ENCODE measurements at places on chromosomes 13 and 19. TPM values are rescaled to one million over a fixed set of nuclear protein-coding genes. Genes with fewer than 3 reads are reported as not detected.
A peak's percentile ranks its signal among the peaks of the same experiment; 100 is the strongest.

DNA sequence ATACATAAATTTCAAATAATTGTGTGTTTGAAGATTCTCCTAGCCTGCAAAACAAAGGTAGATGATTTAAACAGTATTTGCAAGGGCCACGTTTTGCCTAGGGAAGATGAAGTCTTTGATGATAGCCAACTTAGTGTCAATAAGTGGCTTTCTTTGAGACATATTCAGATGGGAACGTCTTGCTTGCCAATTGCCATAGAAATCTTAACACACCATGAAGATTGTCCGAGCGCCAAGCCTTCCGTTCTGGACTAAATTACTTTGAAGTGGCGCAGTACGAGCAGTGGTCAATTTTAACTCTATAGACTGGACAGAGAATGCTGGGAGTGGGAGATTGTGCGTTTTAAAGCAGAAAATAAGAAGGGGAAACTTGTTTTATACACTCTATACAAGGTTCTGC lies 9.9 kb downstream of the ZIC5 start:
- no peak overlapping the region for H3K4me3 ChIP-seq
- peaks cover 95% of the 10 kb centered on the region for H3K27me3 ChIP-seq
- peaks cover 15% of the 10 kb centered on the region for H3K4me1 ChIP-seq
- no peak overlapping the region for H3K27ac ChIP-seq
- no peaks in the 10 kb centered on the region for H3K36me3 ChIP-seq
- DNase-seq, result no peak

NBEA gene
- 12.3 TPM for total RNA-seq

DNA sequence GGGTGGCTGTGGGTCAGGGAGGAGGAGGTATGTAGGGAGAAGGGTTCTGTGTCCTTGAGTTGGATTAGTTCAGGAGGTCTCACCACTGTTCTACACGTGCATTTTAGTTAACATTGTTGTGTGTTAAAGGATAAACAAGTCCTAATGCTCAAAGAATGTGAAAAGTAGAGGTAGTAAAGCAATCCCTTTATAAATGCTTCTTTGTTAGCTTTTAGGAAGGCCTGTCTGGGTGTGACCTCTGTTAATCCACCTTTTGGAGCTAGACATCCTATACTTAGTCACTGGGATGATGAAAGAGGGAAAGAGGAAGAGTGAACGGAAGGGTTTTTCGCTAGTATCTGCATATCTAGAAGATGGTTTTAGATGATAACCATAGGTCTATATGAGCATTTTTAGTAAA lies 42.2 kb upstream of the FLT1 start:
- DNase-seq, result no peak
- H3K27me3 ChIP-seq, result peaks cover 10% of the 10 kb centered on the region
- no peak overlapping the region for H3K4me3 ChIP-seq
- no peaks in the 10 kb centered on the region for H3K4me1 ChIP-seq

GRCh38 chr19:8489561-8490394 lies 12.7 kb downstream of the PRAM1 start:
- DNase-seq, result no peak
- H3K27me3 ChIP-seq, result no peaks in the 10 kb centered on the region
- H3K27ac ChIP-seq, result no peak overlapping the region
- no peaks in the 10 kb centered on the region for H3K36me3 ChIP-seq
- H3K4me3 ChIP-seq, result no peak overlapping the region
- H3K4me1 ChIP-seq, result no peaks in the 10 kb centered on the region

- peaks cover 14% of the 10 kb centered on the region for H3K4me1 ChIP-seq
- peak overlapping the region; percentile 81 for H3K4me3 ChIP-seq
- no peaks in the 10 kb centered on the region for H3K27me3 ChIP-seq
- no peak overlapping the region for H3K27ac ChIP-seq
- DNase-seq, result no peak
- no peaks in the 10 kb centered on the region for H3K36me3 ChIP-seq
Observed at GRCh38 chr19:42422092-42422900, 4.9 kb downstream of the LIPE start.

DNA sequence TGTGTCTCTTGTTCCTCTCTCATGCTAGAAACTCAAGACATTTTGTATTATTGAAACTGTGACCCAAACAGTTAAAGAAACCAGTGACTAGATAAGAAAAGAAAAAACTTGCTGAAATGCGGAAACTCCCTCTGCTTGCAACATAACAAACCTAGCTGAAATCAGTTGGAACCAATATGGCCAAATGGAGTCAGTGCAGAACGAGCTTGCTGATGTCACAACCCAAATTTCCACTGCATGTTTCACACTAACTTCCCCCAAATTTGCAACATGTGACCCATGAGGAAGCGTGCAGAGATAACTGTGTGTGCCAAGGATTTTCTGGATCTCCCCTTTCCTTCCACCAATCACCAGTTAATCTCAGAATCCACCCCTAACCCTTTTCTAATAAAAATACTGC lies 208.0 kb downstream of the DLEU7 start:
- peak; percentile 12 for DNase-seq
- no peak overlapping the region for H3K4me3 ChIP-seq
- H3K27ac ChIP-seq, result peak overlapping the region; percentile 42
- H3K27me3 ChIP-seq, result no peaks in the 10 kb centered on the region

GRCh38 chr13:41864658-41865057 lies 96.3 kb downstream of the VWA8 start:
- H3K4me1 ChIP-seq, result peaks cover 10% of the 10 kb centered on the region
- H3K36me3 ChIP-seq, result no peaks in the 10 kb centered on the region
- no peaks in the 10 kb centered on the region for H3K27me3 ChIP-seq
- H3K4me3 ChIP-seq, result no peak overlapping the region

GRCh38 chr19:41480336-41480735 lies 37.4 kb downstream of the ERICH4 start:
- no peak overlapping the region for H3K27ac ChIP-seq
- H3K27me3 ChIP-seq, result no peaks in the 10 kb centered on the region
- H3K4me1 ChIP-seq, result no peaks in the 10 kb centered on the region
- DNase-seq, result no peak
- no peaks in the 10 kb centered on the region for H3K36me3 ChIP-seq

- H3K4me3 ChIP-seq, result no peak overlapping the region
- H3K4me1 ChIP-seq, result no peaks in the 10 kb centered on the region
- no peaks in the 10 kb centered on the region for H3K27me3 ChIP-seq
- DNase-seq, result no peak
- H3K27ac ChIP-seq, result no peak overlapping the region
Observed at GRCh38 chr13:102185375-102185984, 216.4 kb downstream of the FGF14 start.

GRCh38 chr13:20101467-20102316 lies 59.2 kb downstream of the GJA3 start:
- H3K4me1 ChIP-seq, result no peaks in the 10 kb centered on the region
- no peaks in the 10 kb centered on the region for H3K36me3 ChIP-seq
- H3K27ac ChIP-seq, result no peak overlapping the region
- peaks cover 6% of the 10 kb centered on the region for H3K27me3 ChIP-seq
- H3K4me3 ChIP-seq, result no peak overlapping the region

SBNO2 gene
- 15.2 TPM for total RNA-seq

DNA sequence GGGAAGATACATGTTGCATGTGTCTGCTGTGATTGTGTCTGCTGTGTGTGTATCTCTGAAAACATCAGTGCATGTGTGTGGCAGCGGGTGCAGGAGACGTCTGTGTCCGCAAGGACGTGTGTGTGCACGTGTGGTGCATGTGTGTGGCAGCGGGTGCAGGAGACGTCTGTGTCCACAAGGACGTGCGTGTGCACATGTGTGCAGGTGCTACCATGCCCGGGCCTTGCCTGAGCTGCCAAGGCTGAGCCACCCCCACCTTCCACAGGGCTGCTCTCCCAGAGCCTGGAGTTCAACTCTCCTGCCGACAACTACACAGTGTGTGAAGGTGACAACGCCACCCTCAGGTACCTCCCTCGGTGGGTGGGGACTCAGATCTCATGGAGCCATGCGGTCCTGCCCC lies 10.4 kb downstream of the IGLON5 start:
- H3K27me3 ChIP-seq, result no peaks in the 10 kb centered on the region
- no peak overlapping the region for H3K4me3 ChIP-seq
- H3K4me1 ChIP-seq, result no peaks in the 10 kb centered on the region
- H3K36me3 ChIP-seq, result no peaks in the 10 kb centered on the region
- no peak overlapping the region for H3K27ac ChIP-seq

- H3K4me3 ChIP-seq, result no peak overlapping the region
- H3K4me1 ChIP-seq, result peaks cover 8% of the 10 kb centered on the region
- peak; percentile 33 for DNase-seq
- no peaks in the 10 kb centered on the region for H3K27me3 ChIP-seq
- no peak overlapping the region for H3K27ac ChIP-seq
- no peaks in the 10 kb centered on the region for H3K36me3 ChIP-seq
Observed at GRCh38 chr13:97574926-97575325, 141.0 kb downstream of the RAP2A start.

DNA sequence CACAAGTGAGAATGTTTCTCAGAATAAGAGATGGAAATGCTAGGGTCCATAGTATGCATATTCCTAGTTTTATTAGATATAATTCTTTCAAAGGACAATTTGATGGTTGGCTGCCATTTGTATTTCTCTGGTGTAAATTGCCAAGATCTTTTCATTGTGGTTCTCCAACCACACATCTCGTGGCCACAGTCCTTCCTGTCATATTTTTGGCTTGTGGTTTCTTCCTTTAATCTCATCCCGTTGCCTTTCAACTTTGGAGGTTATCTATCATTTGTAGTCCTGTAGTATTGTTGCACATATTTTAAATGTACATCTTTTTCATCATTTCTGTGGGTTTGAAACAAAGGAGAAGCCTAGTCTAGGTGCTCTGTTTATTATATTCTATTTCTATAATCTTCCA lies 61.2 kb downstream of the WASF3 start:
- no peak overlapping the region for H3K27ac ChIP-seq
- no peak overlapping the region for H3K4me3 ChIP-seq
- no peaks in the 10 kb centered on the region for H3K27me3 ChIP-seq
- no peak for DNase-seq
- peaks cover 14% of the 10 kb centered on the region for H3K4me1 ChIP-seq

FGF22 gene
- total RNA-seq, result 0.20 TPM

DNA sequence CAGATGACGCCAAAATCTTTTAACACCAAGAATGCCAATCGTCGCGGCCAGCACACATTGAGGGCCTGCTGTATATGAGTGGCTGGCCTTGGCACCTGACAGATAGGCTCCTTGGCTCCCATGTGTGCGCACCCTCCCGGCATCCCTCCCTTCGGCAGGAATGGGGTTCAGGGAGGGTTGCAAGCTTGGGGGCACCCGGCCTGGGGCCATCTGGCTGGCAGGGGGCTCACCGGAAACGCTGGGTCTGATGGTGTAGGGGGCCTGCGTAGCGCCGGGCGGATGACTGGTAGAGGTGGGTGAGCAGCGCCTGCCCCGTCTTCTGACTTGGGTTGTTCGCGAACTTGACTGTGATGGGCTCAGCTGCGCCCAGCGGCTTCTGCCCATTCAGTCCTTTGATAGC lies 22.4 kb downstream of the PRKCSH start:
- H3K27ac ChIP-seq, result no peak overlapping the region
- H3K4me3 ChIP-seq, result no peak overlapping the region
- no peaks in the 10 kb centered on the region for H3K36me3 ChIP-seq
- no peaks in the 10 kb centered on the region for H3K4me1 ChIP-seq
- H3K27me3 ChIP-seq, result no peaks in the 10 kb centered on the region

- H3K4me1 ChIP-seq, result no peaks in the 10 kb centered on the region
- no peak overlapping the region for H3K4me3 ChIP-seq
- H3K27me3 ChIP-seq, result no peaks in the 10 kb centered on the region
- H3K36me3 ChIP-seq, result no peaks in the 10 kb centered on the region
- H3K27ac ChIP-seq, result no peak overlapping the region
Observed at GRCh38 chr13:77048681-77049080, 21.7 kb upstream of the FBXL3 start.

GRCh38 chr19:7603919-7604318 lies 8.3 kb downstream of the CAMSAP3 start:
- H3K27me3 ChIP-seq, result no peaks in the 10 kb centered on the region
- H3K4me3 ChIP-seq, result no peak overlapping the region
- H3K36me3 ChIP-seq, result no peaks in the 10 kb centered on the region
- no peaks in the 10 kb centered on the region for H3K4me1 ChIP-seq

- DNase-seq, result peak; percentile 43
- H3K27me3 ChIP-seq, result no peaks in the 10 kb centered on the region
- H3K27ac ChIP-seq, result peak within 1 kb of the TSS; percentile 14
- no peak within 1 kb of the TSS for H3K4me3 ChIP-seq
Observed at GRCh38 chr19:46040952-46041500, at the start of gene IGFL4. Gene IGFL4, minus strand, starts transcription at chr19:46041002. Its CDS starts 40 bp downstream, at chr19:46040962.

DNA sequence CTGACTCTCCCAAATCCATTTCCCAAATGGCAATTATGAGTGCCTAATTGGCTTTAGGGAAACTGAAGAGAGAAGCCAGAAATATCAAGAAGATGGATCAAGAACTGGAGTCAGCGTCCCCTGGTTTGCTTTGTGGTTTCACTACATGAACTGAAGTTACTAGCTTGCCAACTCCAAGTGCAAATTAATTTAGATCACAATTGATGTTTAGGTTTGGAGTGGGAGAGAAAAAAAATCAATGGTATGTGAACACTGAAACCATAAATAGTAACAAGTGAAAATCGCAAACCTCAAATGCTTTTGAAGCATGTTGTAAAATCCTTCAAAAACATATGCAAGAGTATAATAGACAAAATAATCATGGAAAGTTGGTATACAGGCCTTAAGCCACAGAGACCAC lies 1528.6 kb upstream of the SLC10A2 start:
- no peak for DNase-seq
- H3K4me3 ChIP-seq, result no peak overlapping the region
- no peak overlapping the region for H3K27ac ChIP-seq
- H3K27me3 ChIP-seq, result no peaks in the 10 kb centered on the region

PSG1 gene
- 0.07 TPM for total RNA-seq

ZFP82 gene
- total RNA-seq, result 7.4 TPM

- no peak for DNase-seq
- no peaks in the 10 kb centered on the region for H3K4me1 ChIP-seq
- H3K4me3 ChIP-seq, result no peak overlapping the region
Observed at GRCh38 chr13:43614063-43614462, 172.7 kb downstream of the ENOX1 start.

GRCh38 chr19:49196527-49197240 lies 39.1 kb downstream of the TRPM4 start:
- H3K4me3 ChIP-seq, result no peak overlapping the region
- no peak for DNase-seq
- no peaks in the 10 kb centered on the region for H3K4me1 ChIP-seq
- no peaks in the 10 kb centered on the region for H3K27me3 ChIP-seq
- H3K27ac ChIP-seq, result no peak overlapping the region

LRRC4B gene
- 6.0 TPM for total RNA-seq

- H3K36me3 ChIP-seq, result no peaks in the 10 kb centered on the region
- H3K27me3 ChIP-seq, result no peaks in the 10 kb centered on the region
- peaks cover 32% of the 10 kb centered on the region for H3K4me1 ChIP-seq
- DNase-seq, result peak; percentile 18
- H3K27ac ChIP-seq, result peak overlapping the region; percentile 88
Observed at GRCh38 chr19:2062389-2062729, 11.3 kb upstream of the MKNK2 start.

CIC gene
- total RNA-seq, result 14.3 TPM

ZNF610 gene
- total RNA-seq, result 4.1 TPM

All from hepatocyte (in vitro differentiated cells).